ENCODE measurements at places on chromosomes 2 and 18. TPM values are rescaled to one million over a fixed set of nuclear protein-coding genes. Genes with fewer than 3 reads are reported as not detected.

- DNase-seq = no peak
Measured at GRCh38 chr18:49811151-49811938, 2.0 kb downstream of the ACAA2 start.

DNA sequence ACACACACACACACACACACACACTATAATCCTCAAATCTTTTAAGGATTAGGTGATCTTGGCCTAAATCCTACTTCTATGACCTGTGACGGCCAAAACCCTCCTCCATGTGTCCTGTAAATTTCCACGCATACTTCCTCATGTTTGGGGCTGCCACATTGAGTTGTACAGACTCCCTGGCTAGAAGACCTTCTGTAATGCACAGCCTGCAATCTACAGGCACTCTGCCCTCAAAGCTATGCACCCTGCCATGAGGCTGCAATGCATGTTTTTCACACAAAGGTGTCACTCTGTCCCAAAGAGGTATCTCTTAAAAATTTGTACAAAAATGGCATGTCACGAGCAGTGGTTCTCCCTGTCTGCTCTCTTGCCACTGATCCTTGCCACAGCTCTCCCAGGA lies 26.4 kb upstream of the B4GALT6 start:
- no peak for DNase-seq

GRCh38 chr2:46690825-46691224 lies 211.5 kb downstream of the TMEM247 start:
- no peak for DNase-seq

DNA sequence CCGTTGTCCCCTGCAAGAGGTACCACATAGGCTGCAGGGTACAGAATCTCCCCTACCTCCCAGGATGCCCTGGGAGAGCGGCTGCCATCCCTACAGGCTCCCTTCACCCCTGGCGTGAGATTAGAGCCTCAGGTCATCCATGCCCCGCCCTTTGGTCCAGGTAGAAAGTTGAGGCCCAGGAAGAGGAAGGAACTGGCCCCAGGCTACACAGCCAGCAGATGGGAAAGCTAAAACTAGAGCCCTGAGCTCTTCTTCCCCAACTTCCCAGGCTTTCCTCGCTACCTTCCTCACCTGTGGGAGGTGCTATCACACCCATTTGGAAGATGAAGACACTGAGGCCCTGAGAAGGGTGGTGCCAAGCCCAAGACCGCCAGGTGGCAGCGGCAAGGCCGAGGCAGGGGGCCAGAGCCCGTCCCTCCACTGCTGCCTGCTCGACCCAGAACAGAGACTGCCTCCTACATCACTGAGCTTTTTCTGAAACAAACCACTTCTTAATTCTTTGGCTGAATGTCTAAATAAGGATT lies 25.8 kb downstream of the CIB4 start:
- DNase-seq = no peak

The FBXO41 gene
- total RNA-seq = 3.7 TPM

The MAPRE3 gene
- 17.5 TPM for total RNA-seq

The TXNDC2 gene
- not detected for total RNA-seq
